ENCODE measurements at places on chromosomes 6 and 20.
A peak's percentile ranks its signal among the peaks of the same experiment; 100 is the strongest.

GRCh38 chr6:20574355-20574754, 40.1 kb downstream of the CDKAL1 start:
- no peak for DNase-seq

DNA sequence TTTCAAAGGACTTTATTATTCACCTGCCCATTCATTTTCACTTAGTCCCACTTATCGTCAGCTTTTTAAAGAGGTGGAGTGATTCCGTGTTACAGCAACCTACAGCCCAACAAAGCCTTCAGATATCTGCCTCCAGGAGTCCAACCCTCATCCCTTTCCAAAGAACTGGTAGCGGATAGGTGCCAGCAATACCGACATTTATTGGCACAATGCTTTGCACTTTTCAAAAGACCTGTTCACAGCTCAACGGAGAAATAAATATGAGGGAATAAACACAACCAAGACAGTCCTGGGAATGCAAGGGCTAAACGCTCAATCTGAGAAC, 819 bp upstream of the MTRF1L start:
- DNase-seq = no peak

GRCh38 chr6:5435449-5435848, 174.1 kb downstream of the FARS2 start:
- no peak for DNase-seq

GRCh38 chr6:148945301-148946021, 198.6 kb downstream of the UST start:
- no peak for DNase-seq

DNA sequence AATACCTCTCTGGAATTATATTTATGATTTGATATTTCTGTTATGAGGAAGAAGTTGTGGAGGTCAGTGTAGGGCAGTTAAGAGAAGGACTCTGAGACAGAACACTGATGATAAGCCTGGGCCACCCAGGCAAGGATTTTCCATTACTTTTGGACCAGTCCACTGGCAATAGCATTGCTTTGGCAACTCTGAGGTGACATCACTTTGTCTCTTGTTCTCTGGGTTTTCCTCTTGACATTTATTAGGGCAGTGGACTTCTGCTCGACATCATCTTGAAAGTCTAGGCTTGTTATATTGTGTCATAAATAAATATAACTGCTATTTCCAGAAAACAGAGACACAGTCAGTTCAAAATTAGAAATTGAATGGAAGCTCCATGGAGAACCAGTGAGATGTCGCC, 268.0 kb downstream of the SMOC2 start:
- no peak for DNase-seq

DNA sequence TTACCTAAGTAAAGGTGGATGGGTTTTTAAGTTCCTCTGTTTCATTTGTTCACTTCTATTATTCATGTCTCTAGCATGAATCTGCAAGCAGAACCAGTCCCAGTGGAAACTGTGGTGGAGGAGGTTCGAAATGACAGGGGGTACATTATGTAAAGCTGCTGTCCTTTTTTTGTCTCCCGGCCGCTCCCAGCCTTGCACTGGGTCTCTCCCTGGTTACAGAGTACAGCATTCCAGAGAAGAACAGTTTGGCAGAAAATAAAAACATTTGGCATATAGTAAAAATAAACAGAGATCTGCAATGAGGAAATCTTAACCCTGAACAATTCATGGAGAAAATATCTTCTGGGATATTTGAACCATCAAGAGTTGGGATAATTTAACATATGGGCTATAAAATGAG, 34.6 kb upstream of the TAGAP start:
- no peak for DNase-seq

DNA sequence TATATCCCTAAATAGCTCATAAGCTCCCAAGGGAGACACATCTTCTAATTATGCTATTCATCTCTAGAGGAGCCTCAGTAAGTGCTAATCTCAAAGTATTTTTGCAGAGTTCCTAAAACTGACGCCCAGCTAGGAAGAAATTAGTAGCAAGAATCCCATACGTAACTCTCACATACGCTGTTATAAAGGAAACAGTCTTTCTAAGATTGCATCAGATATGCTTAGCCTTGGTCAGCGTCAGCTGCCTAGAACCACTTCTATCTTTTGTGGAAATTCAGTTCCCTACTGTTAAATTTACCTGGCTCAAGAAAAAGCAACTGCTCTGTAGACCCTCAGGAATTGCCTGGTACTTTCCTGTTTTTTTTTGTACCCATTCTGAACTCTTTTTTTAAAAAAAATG, 13.6 kb downstream of the RIPOR2 start:
- DNase-seq = no peak

GRCh38 chr6:1395506-1395905, 6.1 kb downstream of the FOXF2 start:
- DNase-seq = no peak

- DNase-seq = no peak
These were observed 23.7 kb downstream of the SPATA2 start for GRCh38 chr20:49891476-49892110.

GRCh38 chr6:47308552-47309290, 984 bp downstream of the TNFRSF21 start:
- no peak for DNase-seq

DNA sequence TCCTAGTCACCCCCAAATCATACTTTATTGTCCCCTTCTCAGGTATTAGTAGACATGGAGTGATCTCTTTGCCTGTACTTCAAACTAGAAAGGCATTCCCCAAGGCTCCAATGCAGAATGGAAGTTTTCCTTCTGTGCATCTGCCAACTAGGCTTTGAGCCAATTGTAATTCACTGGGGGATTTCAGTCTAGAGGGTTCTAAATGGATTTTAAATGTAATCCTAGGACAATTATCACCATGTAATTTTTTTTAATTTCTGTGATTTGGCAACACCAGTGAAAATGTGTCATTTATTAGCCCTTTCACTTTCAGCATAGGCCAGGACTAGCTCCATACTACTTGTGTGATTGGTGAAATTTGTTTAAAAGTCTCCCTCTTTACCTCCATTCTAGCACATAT, 557.6 kb upstream of the MARCKS start:
- DNase-seq = no peak

- DNase-seq = peak; percentile 34
These were observed 40.3 kb upstream of the ANGPT4 start for GRCh38 chr20:956330-956951.

GRCh38 chr6:165922309-165922794, 245.3 kb downstream of the TBXT start:
- DNase-seq = no peak

GRCh38 chr20:52482044-52482443, 290.5 kb upstream of the ZFP64 start:
- DNase-seq = no peak

DNA sequence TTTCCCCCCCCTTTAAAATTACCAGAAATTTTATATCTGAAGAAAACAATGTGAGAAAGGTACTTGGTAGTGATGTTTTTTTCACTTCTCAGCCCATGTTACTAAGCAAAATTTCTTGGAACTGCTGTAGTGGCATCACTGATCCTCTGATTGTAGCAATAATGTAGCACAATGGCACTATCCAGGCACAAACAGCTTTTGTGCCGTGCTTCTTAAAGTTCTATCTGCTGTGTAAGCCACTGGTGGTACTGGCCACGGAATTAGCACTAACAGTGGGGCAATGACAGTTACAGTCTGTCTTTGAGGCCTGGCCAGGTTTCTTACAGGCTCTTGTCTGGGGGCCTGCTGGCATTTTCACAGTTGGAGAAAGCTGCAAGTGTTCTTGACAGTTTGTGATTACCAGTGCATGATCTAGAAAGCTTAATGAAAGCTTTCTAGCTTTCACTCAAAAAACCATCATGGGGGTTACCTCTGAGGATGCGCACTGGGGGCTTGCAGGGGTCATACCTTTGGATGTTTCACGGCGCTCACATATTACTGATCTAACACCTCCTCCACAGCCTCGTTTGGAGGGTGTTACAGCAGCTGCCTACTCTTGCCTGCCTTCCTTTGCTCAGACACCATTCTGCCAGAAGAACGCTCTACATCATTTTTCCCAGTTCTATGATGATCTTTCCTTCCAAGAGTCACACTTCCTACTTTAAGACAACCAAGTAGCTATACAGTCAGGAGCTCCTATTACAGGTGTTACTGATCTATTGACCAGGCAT, 58.4 kb upstream of the ARMH2 start:
- DNase-seq = no peak

- DNase-seq = no peak
These were observed 47.4 kb downstream of the MYB start for GRCh38 chr6:135228486-135228885.

DNA sequence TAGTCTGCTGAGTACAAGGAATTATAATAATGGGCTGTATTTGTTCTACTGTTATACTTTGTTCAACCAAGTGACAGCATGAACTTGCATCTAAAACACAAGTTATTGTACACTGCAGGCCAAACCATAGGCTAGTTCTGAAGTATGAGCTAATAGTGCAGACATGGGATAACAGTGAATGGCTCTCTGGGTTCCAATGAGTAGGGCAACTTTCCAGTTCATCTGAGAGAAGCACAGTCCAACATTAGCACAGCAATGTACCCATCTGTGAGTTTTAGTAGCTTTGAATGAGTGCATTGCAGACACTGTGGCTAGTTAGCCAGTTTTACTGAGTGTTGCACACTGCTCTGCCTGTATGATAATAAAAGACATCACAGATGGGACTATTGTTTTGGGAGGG, 56.5 kb upstream of the FUT9 start:
- DNase-seq = no peak

- DNase-seq = no peak
These were observed 104.8 kb downstream of the ARID1B start for GRCh38 chr6:156881687-156882629.

GRCh38 chr6:13431861-13432465, 55.4 kb downstream of the GFOD1 start:
- no peak for DNase-seq

DNA sequence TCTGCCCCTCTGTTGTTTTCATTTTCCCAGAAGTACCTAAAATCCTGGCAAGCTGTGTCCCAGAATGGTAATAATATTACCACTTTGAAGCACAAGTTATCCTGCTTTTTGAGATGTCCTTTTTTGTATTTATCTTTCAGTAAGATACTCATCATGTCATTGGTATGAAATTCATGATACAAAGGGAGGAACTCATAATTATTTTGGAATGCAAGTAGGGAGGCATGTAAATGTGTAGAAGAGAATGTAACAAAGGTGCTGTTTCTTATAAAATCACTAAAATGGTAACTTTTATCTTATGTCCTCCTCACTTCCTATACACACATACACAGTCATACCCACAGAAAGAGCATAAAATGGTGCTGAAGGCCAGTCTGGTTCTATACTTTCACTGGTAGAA, 109.9 kb downstream of the CD2AP start:
- no peak for DNase-seq

DNA sequence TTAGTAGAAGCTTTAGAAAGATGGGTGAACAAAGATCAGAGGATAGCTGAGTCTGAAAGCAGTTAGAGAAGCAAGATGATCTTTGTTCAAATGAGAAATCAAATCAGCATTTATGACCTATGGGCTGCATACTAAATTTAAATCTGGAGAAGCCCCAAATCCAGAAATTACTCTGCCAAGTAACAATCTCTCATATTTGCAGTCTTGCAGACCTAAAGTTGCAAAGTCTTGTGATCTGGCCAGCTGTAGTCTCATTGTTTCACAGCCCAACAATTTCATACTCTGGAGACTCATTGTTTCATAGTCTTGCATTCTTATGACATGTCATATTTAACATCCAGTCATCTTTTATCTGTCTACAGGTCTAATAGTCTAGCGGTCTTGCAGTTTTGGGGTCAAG, 364.9 kb upstream of the RSPO3 start:
- DNase-seq = no peak

- DNase-seq = no peak
These were observed 226.5 kb downstream of the MAFB start for GRCh38 chr20:40462566-40462965.

DNA sequence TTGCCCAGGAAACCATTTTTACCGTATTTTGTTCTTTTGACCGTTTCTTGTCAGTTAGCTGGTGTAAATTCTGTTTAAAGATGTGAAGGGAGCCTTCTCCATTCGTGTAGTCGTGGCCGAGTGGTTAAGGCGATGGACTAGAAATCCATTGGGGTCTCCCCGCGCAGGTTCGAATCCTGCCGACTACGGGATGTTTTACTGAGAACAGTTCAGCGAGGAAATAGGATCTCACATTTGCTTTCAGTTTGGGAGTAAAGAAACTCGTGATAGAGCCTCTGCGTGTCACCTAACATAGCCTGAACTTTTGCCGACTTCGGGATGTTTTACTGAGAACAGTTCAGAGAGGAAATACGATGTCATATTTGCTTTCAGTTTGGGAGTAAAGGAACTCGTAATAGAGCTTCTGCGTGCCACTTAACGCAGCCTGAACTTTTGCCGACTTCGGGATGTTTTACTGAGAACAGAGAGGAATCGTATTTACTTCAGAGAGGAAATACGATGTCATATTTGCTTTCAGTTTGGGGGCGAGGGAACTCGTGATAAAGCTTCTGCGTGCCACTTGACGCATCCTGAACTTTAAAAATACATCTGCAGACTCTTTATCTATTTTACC, 5.9 kb upstream of the ZNF184 start:
- peak; percentile 79 for DNase-seq

DNA sequence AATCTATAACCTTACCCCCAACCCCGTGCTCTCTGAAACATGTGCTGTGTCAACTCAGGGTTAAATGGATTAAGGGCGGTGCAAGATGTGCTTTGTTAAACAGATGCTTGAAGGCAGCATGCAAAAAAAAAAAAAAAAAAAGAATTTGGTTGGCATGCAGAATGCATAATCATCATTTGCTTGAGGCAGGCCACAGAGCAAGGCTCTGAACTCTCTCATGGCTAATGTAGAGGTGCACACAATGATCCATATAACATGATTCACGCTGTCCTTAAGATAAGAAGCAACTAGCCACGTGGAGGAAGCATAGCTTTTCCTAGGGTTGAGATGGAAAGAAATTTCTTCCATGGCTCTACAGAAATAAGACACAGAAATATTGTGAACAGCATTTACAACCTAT, 27.6 kb upstream of the RPN2 start:
- DNase-seq = no peak

DNA sequence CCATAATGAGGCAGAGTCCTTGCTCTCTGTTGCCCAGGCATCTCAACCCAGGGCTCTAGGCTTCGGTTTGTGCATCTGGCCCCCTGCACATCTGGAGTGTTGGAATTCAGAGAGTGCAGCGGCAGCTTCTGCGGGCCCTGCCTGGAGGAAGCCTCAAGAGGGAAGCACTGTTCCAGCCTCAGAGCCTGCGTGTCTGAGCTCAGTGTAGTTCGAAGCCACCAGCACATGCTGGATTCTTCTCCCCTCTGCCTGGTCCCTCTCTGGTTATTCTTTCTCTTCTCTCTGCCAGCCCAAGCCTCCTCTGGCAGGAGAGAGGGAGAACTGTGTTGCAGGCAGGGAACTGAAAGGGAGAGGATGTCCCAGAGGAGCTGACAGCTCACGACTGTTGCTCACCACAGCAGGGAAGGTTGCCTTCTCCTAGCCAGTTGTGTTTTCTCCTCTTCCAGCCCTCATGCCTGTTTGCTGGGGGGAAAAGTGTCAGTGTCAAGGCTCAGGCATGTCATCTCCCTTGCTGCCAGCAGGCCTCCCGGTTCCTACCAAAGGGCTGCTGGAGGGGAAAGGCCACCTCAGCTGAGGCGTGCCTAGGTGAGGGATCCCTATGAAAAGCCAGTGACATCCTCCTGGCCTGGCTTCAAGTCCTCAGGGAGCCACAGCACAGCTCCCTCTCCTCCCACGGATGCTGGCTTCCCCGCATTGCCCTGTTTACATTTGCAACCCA, 126.0 kb upstream of the LRFN2 start:
- no peak for DNase-seq

GRCh38 chr6:33874136-33874760, 70.4 kb upstream of the MLN start:
- DNase-seq = no peak
